Stimulated activated CD4-positive, alpha-beta T cell treated with anti-CD3 and anti-CD28 coated beads, Interleukin-1b, Interleukin-23, amount 100 ng/mL, for 1 hour (primary cell): ENCODE measurements at places on chromosomes 7 and 10.

DNA sequence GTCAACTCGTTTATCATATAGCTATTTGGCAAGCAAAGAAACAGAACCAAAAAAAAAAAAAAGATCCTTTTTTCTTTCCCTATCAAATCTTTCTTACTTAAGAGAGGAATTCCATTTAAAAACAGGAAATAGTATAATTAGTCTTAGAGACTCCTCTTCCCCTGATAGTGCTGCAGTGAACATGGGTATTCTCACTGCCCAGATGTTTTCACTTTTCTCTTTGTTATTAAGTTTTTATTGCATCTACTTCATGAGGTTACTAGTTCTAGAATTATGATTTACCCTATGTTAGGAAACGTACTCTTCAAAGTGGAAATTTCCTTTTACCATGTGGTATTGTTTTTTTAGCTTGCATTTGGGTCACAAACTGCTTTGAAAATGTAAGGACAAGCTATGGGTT is 8.5 kb downstream of the CASP2 start:
- no peak for DNase-seq

GRCh38 chr7:66974986-66975590 is 20.3 kb downstream of the SBDS start:
- DNase-seq, result no peak

DNA sequence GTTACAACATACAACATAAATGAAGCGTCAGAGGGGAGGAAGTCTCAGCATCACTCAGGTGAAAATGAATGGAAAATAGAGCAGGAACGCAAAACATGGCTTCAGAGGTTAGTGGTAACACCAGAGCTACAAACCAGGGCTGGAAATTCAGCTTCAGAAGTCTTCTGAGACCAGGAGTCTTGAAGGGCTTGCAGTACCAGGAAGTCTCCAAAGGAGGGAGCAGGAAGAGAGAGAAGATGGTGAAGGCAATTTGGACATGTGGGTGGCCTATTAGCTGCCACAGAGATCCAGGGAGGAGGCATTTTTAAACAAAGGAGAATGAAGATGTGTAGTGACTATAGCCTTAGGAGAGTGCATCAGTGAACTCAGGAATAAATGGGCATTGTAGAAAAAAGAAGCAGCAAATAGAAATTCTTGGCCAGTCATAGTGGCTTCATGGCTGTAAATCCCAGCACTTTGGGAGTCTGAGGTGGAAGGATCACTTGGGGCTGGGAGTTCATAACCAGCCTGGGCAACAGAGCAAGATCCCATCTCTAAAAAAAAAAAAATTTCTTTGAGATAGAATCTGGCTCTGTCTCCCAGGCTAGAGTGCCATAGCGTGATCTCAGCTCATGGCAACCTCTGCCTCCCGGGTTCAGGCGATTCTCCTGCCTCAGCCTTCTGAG is 9.3 kb upstream of the TET1 start:
- DNase-seq, result no peak

GRCh38 chr10:96556003-96556402 is 30.8 kb downstream of the TM9SF3 start:
- no peak for DNase-seq

GRCh38 chr10:105797234-105797890 is 1156.3 kb downstream of the SORCS3 start:
- no peak for DNase-seq

DNA sequence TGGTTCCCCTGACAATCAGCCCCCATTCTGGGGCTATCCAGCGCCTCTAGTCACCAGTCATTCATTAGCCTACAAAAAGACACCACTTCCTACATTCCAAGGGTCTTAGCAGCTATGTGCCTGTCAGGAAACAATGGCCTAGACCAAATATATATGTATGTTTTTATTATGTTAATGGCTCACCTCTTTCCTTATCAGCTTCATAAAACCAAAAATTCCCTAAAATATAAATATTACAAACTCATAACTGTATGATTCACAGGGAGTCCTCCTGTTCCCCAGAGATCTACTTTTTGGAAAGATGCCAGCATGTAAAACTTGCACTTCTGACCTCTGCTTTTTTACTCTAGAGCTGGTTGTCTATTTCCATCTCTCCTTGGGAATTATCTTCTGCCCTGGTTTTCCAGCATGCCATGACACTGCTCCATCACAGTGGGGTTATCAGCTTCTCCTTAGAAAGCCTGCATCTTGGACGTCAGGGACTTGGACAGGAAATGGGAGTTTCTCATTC is 79.2 kb downstream of the ABCA13 start:
- no peak for DNase-seq

GRCh38 chr7:100515072-100515532 is 23.9 kb upstream of the AGFG2 start:
- no peak for DNase-seq

GRCh38 chr7:68015978-68016532 is 1019.4 kb downstream of the TYW1 start:
- no peak for DNase-seq

DNA sequence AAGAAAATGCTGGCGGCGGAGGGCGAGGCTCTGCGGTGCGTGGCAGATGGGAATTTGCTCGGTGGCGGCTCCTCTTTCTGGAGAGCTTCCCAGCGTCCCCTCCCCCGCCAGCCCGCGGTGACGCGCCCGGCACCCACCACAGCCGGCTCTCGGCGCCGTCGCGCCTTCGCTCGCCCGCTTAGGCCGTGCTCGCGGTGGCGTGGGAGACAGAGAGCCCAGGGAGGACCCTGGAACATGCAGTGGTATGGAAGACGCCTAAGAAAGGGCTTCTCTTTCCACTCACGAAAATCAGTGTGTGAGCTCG is 576 bp upstream of the CSGALNACT2 start:
- no peak for DNase-seq

GRCh38 chr10:34217524-34217923 is 597.6 kb downstream of the PARD3 start:
- no peak for DNase-seq

- DNase-seq, result no peak
Measured at GRCh38 chr7:81833401-81833800, 63.6 kb upstream of the HGF start.

DNA sequence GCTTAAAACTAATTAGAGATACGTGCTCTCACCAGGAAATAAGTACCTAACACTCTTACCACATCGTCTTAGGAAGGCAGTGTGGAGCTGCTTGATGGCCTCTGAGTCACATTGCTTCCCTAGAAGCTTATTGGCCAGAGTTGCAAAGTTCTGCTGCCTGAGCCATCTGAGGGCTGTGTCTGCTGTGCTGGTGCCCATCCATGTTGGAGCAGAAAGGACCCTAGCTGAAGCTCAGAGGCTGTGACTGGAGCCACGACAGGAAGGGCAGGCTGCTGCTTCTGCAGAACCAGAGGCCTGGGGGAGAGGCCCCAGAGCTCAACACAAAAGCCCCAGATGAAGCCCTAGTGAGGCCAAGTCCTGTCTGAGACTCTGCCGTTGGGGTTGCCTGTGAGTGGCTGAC is 64.8 kb upstream of the IGFBP3 start:
- DNase-seq, result no peak

GRCh38 chr7:54802841-54803240 is 43.8 kb upstream of the SEC61G start:
- DNase-seq, result no peak
